Activated T-cell treated with anti-CD3 and anti-CD28 coated beads, Interleukin-2, amount 50 U/mL, for 24 hours (primary cell): ENCODE measurements at places on chromosomes 3 and 15.
A peak's percentile ranks its signal among the peaks of the same experiment; 100 is the strongest.

GRCh38 chr3:189133768-189134167, 38.0 kb upstream of the TPRG1 start:
- DNase-seq, result no peak

- no peak for DNase-seq
These were observed 65.6 kb downstream of the ATP10A start for GRCh38 chr15:25797511-25797935.

DNA sequence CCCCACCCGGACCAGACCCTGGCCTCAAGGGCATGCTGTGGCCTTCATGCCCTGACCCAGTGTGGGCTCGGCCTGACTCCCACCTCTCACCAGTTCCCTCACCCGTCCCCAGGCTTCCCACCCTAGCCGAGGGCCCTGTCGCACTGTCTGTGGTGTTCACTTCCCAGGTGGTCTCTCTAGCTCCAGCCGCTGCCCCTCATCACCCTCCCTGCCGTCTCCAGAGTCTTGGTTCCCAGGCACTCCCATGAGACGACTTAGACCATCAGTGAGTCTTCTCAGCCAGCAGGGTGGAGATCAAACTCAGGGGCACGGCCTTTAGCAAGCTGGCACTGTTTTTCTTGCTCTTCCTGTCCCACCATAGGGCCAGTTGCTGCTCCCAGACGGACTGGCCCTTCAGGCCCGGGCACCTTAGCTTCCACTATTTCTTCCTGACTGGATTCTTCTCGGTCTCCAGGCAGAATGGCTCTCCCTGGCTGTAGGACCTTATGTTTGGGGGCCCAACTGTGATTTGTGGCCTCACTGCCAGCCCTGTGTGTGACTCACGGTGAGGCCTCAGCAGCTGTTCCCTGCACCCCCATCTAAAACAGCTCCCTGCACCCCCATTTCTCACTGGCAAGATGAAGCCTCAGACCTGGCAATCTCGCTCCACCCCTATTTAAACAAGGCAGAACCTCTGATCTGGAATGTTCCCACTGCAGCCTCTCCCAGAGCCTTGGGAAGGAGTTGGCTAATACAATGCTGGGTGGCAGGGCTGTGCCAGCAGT, 9.4 kb upstream of the PCSK6 start:
- DNase-seq, result no peak

DNA sequence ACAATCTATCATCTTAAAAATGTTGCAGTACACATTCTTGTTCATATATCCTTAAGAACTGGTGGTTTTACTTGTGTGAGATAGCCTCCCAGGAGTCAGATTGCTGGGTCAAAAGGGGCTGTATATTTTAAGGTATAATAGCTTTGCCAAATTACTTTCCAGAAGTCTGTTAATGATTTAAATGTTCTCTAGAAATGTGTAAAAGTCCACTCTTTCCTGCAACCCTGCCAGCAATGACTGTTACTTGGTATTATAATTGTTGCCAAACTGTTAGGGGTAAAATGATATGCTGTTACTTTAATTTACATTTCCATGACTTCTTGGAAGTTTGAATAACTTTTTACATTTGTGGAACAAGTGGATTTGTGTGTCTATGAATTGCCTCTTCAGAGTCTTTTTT, 170.8 kb downstream of the SLC9A9 start:
- no peak for DNase-seq

- no peak for DNase-seq
These were observed 66.7 kb downstream of the FILIP1L start for GRCh38 chr3:100047455-100048141.

- no peak for DNase-seq
These were observed 293.1 kb upstream of the CHRM5 start for GRCh38 chr15:33675246-33675645.

DNA sequence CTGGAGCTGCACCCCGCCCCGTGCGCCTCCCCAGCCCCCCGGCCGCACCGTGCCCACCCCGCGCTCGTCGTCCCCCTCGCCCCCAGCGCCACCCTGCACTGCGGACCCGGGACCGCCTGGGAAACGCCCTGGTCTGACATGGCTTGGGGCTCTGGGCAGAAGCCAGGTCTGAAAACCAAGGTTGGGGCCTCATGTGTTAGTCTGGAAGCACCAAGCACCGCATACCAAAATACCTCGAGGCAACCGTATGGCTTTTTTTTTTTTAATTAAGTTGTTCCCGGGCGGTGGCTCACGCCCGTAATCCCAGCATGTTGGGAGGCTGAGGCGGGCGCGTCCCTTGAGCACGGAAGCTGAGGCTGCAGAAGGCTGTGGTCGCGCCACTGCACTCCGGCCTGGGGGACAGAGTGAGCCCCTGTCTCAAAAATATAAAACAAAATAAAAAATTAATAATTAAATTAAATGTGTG, 91.5 kb upstream of the CHD2 start:
- no peak for DNase-seq

DNA sequence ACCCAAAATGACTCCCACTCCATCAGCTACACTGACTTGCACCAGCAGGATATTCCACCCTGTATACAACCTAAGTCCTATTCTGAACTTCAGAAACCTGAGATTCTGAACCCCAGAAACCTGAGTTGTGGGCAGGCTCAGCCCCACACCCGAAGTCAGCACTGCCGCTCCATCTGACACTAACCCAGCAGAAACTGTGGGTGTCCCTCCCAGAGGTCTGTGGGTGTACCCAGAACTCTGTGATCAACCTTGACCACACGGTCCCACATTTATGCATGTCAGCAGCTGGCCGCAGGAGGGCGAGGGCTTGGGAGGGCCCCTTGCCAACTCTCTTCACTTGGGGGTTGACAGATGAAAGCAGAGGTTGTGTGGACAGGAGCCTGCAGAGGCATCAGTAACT, 9.3 kb downstream of the OXTR start:
- no peak for DNase-seq

DNA sequence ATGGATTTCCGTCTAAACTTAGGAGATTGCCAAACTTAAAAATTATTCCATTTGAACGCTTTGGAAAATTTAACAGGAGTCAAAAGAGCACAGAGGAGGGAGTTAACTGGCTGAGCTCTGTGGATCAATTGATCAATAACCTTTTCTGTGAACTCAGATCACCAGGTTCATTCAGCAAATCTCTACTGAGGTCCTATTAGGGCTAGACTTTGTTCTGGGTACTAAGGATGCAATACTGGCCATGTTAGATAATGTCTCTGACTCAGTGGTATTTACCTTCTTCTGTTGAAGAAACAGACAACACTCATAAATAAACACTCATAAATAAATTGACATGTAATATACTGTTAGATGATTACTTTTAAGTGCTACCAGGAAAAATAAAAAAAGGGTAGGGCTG, 323.4 kb upstream of the SUCLG2 start:
- DNase-seq, result no peak

DNA sequence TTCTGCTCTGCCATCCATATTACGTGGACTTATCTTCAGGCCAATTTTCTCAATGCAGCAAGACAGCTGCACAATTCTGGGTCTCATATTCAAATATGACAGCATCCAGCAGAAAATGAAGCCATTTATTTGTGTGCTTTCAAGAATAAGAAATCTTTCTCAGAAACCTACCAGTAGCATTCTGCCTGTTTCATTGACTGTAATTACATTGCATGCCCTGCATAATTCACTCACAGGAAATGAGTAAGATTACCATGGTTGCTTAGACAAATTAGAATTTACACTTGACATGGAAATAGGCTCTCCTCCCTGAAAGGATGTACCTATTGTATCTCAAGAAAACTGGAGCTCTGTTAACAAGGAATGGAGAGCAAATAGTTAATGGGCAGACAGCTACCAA, 346.6 kb upstream of the DCBLD2 start:
- no peak for DNase-seq

DNA sequence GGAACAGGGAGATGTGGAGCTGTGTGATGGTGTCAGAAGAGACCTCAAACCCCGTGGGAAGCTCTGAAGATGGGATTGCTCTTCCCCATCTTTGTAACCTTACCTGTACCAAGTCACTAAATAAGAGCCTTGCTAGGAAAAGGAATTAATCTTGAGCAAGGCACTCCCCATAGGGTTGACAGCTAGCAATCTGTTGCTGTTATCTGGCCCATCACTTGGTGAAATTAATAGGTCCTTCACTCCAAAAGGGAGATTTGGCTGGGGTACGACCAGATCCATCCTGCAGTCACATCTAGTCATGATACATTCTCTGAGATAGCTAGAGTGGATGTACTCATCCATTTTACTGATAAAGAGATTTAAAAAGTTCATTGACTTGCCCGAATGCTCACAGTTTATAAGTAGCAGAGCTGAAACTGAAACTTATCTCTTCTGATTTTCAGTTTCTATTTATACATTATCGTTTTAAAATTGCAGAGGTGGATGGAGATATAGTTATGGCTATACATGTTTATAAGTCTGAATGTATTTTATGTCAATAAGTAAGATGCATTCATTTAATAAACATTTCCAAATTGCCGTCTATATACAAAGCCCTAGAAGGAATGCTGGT, 299.1 kb upstream of the MCTP2 start:
- DNase-seq, result no peak

- DNase-seq, result no peak
These were observed 13.8 kb downstream of the XIRP1 start for GRCh38 chr3:39178553-39178952.

DNA sequence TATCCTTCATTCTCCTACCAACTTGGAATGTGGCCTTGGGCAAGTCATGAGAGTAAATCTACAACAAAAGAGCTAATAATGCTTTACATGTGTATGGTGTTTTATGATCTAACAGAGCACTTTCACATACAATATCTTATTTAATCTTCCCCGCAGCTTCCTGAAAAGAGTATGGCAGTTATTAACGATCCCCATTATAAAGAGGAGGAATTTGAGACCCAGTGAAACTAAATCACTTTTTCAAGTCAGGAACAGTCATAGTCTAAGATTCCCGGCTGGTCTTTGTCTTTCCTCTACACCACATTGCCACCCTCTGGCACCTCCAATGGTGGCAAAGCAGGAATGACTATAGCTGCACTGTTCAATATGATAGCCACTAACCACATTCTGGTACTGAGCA, 69.7 kb upstream of the CMSS1 start:
- DNase-seq, result no peak

- DNase-seq, result no peak
These were observed 405.1 kb downstream of the LPP start for GRCh38 chr3:188559072-188559429.

GRCh38 chr3:154427685-154428285, 2.2 kb downstream of the GPR149 start:
- DNase-seq, result no peak

GRCh38 chr3:38645076-38645475, 4.4 kb downstream of the SCN5A start:
- no peak for DNase-seq

- DNase-seq, result no peak
These were observed 426.7 kb downstream of the AGBL1 start for GRCh38 chr15:86506401-86506800.

DNA sequence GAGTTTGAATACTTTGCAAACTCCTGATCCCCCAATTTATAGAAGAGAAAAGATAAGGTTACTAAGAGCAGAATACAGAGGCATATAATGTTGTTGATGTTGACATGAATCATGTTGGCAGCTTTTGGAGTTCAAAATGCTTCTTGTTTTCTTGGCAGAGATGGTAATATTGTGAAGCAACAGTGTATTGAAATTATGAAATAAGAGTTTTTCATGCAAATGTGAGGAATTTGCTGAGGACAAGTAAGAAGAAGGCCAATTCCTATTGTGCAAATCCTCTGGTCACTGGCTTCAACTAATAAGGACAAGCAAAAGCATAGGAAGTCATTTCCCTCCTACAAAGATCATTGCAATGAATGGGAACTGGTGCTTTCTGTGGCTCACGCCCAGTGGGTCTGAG, 126.9 kb upstream of the CHL1 start:
- no peak for DNase-seq

GRCh38 chr3:12004741-12005513, 739 bp downstream of the SYN2 start:
- peak; percentile 32 for DNase-seq

DNA sequence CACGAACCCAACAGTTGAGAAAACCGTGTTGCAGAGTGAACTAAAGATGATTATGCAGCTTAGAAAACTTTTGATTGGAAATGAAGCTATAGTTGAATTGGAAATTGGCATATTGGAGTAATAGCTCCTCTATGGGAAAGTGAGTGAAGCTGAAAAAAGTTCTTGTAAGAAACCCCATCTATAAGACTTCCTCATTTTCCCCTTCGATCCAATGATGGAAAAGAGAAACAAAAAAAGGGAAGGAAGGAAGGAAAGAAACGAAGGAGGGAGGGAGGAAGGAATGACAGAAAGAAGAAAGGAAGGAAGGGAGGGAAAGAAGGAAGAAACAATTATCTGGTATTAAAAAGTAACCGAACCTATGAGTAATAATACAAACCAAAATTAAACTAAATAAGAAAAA, 791.8 kb upstream of the NR2F2 start:
- no peak for DNase-seq

DNA sequence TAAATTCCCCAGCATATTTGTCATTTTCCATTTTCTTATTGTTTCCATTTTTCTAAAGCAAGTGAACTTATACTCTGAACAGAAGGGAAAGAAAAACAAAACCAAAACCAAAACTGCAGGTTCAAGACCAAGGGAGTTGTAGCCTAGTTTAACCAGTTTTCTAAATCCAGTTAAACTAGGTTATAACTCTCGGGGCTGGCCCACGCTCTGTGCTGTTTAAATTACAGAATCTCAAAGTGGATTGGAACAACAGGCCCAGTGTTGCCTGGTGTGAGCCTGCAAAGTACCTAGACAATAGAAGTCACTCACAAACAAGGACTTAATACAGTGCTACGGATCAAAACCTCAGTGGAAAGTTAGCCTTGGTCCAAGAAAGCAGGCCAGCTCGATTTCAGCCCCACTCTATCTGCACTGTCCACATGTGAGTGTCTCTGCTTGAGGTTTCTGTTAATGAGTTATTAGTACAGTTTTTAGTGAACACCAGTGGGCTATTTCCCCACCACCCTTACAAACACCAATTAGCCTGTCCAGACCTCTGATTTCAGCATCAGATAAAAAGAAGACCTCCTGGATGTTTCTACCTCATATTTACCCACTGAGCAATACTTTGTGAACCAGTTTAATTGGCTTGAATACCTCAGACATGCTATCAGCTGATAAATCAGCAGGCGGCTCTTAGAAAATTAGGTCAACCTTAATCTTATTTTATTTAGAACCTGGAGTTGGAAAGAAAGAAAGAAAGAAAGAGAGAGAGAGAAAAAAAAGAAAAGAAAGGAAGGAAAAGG, 93.8 kb upstream of the PDZRN3 start:
- no peak for DNase-seq

GRCh38 chr3:46892285-46893145, 15.0 kb downstream of the PTH1R start:
- DNase-seq, result no peak

DNA sequence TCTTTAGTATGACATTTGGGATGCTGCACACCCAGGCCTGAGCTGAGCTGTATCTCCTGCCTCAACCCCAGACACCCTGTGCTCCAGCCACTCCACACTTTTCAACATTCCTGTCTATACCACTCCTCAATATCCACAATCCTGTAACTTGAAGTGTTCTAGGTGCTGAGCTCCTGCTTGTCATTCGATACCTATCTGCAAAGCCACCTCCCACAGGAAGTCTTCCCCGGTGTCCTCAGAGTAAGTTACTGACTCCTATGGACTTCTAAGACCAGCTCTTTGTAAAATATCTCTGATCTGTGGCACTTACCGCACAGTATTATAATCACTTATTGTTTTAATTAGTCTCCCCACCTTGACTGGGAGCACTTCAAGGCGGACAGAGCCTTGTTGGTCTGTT, 1.2 kb upstream of the CAV3 start:
- DNase-seq, result no peak

- peak; percentile 51 for DNase-seq
These were observed 50.6 kb upstream of the SLC6A1 start for GRCh38 chr3:10941972-10942371.
